AG20443 (cell line): ENCODE measurements at places on chromosomes 4 and X.

DNA sequence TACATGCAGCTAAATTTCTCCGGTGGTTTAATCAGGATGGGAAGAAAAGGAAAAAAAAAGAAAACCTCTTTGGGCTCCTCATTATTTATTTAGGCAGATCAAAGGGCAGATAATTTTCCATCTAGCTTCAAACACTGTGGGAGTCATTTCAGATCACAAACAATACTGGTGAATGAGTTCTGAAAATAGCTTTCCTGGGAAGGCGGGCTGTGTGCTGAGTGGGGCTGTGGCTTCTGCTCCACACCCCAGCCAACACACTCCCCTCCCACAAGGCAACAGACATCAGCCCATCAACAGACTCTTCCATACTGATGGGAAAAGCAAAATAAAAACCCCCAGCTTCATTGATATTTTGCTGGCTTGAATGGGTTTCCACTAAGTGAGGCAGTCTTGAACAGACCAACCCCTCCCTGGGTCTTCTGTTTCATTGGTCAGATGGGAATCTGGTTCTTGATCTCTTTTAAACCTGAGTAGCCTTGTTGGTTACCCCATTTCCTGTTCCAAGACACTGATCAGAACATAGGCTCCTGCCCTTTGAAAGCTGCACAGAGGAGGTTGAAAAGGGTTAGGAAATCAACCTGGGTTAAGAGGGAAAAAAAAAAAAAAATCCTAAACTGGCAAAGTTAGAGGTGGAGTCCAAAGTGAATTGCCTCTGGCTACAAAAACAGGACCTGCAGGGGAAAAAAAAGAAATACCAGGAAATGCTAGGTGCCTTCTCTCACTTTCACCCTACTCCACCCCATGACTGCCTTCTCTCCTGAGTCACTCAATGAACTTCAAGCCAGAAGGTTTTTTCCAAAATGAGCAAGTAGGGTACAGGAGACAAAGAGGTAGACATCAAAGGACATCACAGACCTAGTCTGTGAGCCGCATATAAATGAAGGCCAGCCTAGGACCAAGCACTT lies 20.0 kb downstream of the AMOT start:
- DNase-seq = no peak

DNA sequence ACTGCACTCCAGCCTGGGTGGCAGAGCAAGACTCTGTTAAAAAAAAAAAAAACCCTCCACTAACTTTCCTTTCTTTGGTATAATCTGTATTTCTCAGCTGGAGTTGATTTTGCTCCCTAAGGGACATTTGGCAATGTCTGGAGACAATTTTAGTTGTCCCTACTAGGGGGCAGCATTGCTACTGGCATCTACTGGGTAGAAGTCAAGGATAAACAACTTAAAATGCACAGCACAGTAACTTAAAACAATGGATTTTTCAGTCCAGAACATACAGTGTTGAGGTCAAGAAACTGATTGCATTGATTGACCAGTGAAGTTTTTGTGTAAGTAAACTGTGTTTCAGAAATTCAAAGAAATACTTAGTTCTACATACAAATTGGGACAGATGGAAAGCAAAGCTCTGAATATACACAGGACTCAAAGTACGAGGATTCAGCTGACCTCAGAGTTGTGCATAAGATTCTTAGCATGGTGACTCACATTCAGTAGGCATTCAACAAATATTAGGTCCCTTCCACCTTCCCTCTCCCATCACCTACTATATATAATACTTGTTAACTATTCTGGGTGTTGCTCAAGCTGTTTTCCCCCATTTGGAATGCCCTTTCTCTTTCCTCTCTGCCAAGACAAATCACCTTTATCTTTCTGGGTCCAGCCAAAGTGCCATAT lies 8.8 kb downstream of the DDX53 start:
- DNase-seq = peak; percentile 9

DNA sequence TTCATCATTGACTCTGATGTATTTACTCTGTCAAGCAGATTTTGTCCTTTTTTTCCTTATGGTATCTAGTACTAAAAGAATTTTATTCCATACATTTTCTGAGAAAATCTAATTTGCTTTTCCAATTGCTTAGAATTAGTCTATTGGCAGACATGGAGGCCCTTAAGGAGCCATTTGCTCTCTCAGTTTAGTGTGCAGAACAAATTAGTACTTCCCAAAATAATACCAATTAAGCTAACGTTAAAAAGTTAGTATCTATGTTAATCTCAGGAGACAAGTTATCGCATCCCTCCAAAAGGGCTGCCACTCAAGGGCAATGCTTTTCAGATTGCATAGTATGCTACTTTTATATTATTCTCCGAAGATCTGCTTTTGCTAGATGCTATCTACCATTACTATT lies 47.7 kb downstream of the PDHA2 start:
- DNase-seq = no peak

- DNase-seq = no peak
Observed at GRCh38 chr4:4504783-4505182, 37.1 kb downstream of the STX18 start.

GRCh38 chr4:78720994-78721677 lies 55.0 kb upstream of the BMP2K start:
- DNase-seq = no peak

GRCh38 chrX:47166126-47166525 lies 21.1 kb downstream of the RBM10 start:
- DNase-seq = no peak

- no peak for DNase-seq
Observed at GRCh38 chrX:27863809-27864208, 56.0 kb downstream of the MAGEB10 start.

DNA sequence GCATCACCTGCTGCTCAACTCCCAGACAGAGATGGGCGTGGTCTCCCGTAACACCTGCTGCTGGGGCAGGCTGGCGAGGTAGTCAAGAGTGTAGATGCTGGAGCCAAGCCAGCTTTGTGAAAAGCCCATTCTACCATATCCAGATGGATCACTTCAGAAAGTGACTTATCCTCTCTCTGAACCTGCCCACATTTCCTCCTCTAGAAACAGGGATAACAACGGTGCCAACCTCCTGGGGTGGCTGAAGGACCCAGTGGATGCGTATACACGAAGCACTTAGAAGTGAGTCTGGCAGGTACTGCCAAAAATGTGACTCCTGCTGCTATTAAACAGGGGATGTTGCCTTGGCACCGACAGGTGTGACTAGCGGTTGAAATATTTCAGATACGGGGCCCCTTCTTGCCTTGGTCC lies 95.8 kb downstream of the SORBS2 start:
- no peak for DNase-seq

DNA sequence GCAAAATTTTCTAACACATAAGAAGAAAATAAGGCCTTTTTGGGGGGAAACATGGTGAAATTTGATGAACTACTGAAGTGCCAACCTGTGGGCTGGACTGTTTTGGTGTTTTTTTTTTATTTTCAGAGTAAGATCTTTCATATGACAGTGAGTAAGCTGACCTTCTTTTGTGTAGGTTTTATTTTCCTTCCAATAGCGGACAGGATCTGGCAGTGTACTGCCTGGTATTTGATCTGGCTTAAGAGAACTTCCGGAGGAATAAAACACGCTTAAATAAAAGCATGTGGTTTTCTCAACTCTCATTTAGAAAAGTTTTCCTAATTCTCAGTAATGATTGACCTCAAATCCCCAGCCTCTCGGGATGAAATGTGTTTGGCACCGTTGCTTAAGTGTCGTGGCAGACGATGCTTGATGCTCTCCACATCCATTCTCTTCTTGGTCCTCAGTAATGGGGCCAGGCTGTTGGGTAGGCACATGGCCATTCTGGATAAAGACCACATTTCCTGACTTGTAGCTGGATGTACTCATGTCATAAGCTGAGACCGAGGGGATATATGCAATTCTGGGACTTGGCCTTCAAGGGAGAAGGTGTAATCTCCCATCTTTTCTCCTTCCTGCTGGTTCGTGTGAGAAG lies 65.6 kb upstream of the PDLIM3 start:
- DNase-seq = no peak

GRCh38 chr4:144666539-144667175 lies 20.7 kb downstream of the HHIP start:
- DNase-seq = peak; percentile 36

GRCh38 chr4:169229571-169230028 lies 41.2 kb downstream of the SH3RF1 start:
- peak; percentile 86 for DNase-seq

GRCh38 chrX:136768469-136769084 lies 12.2 kb downstream of the ARHGEF6 start:
- peak; percentile 79 for DNase-seq

- peak; percentile 15 for DNase-seq
Observed at GRCh38 chrX:101219116-101219863, at the start of gene DRP2. DRP2 (plus strand) TSS chrX:101219786; CDS start chrX:101231648, 11,862 bp downstream.

DNA sequence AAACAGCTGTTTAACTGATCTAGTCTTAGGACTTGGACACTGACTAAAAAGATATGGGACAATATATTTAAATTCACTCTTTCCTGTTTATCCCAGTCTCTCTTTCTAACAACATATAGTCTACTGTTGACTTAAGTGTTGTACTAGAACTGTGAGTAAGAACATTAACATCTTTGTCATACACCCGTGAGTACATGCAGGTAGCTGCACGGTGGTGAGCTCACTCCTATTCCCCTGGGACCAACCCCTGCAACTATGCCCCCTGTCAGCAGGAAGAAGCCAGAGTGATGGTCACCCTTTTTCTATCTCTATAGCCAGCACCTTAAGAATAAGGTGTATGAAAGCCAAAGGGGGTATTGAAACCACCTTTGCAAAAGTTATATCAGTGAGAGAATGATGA lies 17.6 kb downstream of the TBL1X start:
- no peak for DNase-seq

GRCh38 chr4:153651116-153651515 lies 33.0 kb upstream of the TLR2 start:
- no peak for DNase-seq

DNA sequence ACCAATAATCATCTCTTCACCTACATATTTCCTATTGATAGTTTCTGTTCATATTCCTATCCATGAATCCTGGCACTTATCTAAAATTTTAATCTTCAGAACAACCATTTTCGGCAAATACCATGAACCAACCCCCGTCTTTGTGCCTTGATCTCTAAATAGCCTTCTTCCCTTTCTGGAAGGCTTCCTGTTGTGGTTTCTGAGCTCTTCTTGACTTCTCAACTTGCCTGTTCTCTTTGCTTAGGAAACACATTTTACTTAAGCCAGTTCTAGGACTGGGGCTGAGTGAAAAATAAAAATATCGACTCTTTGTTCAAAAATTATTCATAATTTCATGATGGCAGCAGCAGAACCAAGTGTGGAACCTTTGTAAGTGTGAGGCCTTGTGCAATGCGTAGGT lies 882.4 kb downstream of the C4orf33 start:
- DNase-seq = no peak

- DNase-seq = no peak
Observed at GRCh38 chrX:31981546-31982062, 909.8 kb upstream of the FTHL17 start.

DNA sequence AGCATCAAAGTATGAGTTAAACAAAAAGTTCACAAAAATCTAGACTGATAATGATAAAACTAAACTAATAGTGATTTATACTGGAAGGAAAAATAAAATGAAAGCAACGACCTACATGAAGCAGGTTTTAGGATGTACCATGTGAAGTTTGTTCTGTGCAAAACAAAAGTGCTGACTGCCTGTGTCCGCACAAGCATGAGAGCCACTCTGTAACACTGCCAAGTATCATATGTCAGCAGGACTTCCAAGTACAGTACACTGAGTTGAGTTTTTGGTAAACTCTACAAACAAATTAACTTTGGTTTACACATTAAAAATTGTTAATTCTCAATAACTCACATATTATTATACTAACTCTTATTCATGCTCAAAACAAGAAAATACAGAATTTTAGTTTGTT lies 459.0 kb downstream of the PDGFC start:
- no peak for DNase-seq

DNA sequence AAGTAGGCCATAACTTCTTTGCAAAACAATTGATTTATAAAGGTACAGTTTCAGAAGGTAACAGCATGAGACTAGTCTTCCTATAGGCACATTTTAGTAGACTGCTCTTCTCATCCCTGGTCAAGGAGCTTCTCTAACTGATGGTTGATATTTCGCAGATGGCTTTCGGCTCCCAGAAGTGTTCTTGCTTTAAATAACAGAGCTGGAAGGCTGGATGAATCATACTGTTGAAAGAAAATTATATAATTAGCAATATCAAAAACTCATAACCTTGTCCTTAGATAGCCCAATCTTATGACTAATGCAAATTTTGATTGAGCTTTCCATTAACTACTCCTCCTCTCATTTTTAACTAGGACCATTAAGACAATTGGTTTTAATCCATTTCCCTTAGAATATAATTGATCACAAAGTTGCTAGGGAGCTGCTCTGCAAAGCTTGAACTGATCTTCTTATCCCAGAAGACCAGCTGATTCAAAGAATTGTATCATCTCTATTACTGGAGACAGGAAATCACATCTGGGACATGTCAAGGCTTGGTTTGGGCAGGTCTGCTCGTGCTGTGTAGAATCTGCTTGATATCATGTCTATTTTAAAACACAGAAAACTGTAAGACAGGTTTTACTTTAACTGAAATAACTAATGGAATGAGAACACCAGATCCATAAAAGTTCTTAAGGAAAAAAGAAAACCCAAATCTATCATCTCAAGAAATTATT lies 38.6 kb downstream of the CENPU start:
- DNase-seq = no peak

GRCh38 chr4:175947117-175947722 lies 118.4 kb upstream of the WDR17 start:
- DNase-seq = no peak

DNA sequence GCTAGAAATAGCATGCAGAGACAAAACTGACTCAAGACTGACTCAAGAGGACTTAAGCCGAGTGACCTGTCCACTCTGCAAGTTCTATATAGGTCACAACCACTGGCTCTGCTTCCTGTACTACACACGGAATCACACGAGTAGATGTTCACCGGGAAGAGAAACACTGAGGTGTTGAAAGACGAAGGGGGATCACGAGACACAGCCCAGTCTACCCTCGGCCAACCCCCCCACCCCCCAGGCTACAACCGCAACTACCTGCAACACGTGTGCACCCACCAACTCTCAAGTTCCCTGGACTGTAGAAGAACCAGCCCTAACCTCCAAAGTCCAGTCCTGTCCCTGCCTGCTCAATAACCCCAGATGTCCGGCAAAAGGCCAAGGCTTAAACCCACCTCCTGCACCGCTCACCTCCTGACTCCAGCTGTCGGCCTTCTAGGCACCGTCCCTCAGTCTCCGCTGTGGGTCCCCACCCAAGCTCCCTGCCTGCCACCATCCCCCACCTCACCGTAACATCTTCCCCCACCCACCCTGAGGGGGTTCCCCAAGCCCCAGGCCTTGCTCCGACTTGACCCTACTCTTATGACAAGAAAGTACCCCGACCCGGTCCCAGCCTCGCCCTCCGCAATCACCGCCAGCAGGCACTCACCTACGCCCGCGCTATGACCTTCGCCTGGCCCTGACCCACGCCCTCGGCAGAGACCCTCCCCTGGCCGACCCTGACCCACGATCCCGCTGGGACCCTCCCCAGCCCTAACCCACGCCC lies 739 bp downstream of the GAK start:
- DNase-seq = peak; percentile 69

- DNase-seq = no peak
Observed at GRCh38 chr4:78940752-78941151, 1.5 kb upstream of the PAQR3 start.
